ENCODE measurements at places on chromosomes 2 and 18.
A peak's percentile ranks its signal among the peaks of the same experiment; 100 is the strongest.

GRCh38 chr18:39702888-39703287, 2137.3 kb upstream of the CELF4 start:
- DNase-seq: no peak

DNA sequence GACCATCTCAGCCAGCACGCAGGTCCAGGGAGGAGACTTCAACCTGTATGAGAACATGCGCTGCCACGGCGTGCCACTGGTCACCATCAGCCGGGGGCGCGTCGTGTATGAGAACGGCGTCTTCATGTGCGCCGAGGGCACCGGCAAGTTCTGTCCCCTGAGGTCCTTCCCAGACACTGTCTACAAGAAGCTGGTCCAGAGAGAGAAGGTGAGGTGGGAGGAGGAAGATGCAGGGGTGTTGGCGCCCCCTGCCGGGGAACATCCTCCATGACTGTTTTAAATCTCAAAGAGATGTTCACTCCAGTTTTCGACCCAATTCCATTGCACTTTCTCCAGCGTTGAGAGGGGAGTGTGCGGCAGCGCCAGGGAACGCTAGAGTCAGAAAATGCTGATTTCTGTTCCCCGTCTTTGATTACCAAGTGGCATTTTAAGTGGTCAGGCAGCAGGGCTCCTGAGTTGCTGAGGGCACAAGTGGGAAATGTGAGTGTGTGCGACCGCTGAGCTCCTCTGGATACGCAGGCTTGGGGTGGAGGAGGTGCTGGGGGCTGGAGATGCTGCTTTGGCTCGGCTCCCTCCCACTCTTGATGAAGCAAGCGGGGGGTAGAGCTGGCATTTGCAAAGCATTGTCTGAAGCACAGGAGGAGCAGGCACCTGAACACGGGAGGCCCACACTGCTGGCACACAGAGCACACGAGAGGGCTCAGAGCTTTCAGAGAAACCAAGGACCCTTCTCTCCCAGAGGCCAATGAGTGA, 27.7 kb upstream of the MAPRE3 start:
- no peak for DNase-seq

DNA sequence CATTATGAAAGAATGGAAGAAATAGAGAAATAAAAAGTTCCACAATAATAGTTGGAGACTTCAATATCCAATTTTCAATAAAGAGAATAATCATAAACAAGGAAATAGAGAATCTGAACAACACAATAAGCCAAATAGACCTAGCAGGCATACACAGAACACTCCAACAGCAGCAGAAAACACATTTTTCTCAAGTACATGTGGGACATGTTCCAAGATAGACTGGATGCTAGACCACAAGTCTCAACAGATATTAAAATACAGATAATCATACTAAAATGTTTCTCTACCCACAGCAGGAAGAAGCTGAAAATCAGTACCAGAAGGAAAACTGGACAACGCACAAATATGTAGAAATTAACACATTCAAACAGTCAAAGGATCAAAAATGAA, 113.9 kb downstream of the USP34 start:
- DNase-seq: no peak

DNA sequence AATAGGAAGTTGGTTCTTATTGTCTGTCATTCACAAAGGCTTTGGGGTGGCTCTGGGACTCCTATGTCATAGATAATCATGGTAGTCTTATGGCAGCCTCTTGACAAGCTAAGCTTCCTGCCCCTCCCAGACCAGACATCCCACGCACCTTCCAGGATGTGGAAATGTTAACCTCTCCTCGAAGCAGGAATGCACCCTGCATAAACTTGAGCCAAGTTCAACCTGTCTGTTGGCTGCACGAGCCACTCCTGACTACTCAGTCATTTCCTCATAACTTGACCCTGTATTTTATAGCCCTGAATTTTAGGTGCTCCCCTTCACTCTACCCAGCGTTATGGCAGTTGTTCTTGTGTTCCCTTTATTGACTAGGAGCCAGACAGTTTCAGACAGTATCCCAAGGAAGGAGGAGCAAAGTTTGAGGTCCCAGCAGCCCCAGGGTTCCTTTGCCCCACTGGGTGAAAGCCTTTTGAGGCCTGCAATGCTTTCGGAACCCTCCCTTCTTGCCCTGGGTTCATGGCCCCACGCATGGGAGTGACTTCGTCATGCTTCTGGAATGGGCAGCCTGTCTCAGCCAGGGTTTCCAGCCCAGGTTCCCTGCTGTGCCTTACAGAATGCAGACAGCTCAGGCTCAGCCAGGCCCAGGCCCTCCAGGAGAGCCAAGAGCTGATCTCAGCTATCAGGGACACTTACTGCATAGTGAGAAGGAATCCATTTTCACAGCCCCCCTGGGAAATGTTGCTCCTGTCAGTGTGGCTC, 15.6 kb upstream of the INO80C start:
- peak; percentile 53 for DNase-seq

- no peak for DNase-seq
Measured at GRCh38 chr2:204363513-204363912, 181.8 kb upstream of the PARD3B start.

GRCh38 chr2:230225486-230225885, at the start of gene SP140:
TSS of gene SP140 (plus strand) at chr2:230225736. CDS start at chr2:230225845, 109 bp downstream.
- DNase-seq: peak; percentile 53

- DNase-seq: no peak
Measured at GRCh38 chr2:941871-942270, 8.8 kb upstream of the SNTG2 start.

DNA sequence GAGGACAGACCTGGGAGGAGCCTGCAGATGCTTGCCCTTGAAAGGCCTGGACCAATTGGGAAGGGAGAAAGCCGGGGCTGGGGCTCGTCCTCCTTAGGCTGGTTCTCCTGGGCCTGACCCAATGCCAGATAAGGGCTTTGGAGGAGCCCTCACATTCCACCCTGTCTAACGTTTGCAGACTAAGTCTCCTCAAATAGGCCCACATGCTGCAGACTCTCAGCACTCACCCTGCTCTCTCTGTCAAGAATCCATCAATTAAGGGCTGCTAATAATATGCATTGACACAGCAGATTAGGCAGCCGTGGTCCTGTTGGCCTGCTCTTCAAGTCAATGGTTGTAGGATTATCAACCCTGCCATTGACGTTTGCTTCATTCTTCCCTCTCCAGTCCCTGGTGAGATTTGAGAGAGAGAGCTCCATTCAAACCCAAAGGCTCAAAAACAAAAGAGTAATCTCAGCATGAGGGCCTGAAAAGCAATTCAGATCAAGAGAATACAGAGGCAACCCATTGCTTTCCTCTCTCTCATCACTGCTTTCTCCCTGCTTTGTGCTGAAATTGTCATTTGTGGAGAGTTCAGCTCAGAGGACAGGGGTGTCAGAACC, 167.6 kb downstream of the INSIG2 start:
- DNase-seq: no peak
